ENCODE measurements at places on chromosomes 5 and 9.

DNA sequence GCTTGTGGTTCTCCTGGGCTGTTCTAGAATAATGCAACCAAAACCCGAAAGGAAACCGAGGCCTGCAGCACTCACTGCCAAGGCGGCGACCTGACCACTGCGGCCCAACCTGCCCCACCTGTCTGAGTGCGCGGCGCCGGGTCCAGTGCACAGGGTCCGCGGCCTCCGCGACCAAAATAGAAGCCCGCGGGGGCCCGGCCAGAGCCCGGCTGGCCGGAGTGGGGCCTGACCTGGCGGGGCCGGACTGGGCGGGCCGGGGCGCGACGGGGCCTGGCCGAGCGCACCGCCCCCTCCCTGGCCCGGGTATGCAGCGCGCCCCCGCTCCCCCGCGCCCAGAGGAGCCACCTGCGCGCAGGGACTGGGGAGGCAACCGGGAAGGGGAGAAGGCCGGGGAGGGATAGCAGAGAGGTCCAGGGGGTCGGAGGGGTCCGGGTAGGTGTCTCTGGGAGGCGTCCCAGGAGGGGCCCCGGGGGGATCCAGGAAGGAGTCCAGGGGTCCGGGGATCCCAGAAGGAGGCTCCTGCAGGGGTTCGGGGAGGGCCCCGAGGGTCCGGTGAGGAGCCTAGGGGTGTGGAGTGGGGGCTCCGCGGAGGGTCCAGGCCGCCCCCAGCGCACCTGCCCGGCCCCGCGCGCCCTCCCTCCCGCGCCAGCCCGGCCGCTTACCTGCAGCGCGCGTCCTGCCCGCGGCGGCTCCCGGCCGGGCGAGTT is 503 bp downstream of the SEMA4D start:
- no peak for DNase-seq

DNA sequence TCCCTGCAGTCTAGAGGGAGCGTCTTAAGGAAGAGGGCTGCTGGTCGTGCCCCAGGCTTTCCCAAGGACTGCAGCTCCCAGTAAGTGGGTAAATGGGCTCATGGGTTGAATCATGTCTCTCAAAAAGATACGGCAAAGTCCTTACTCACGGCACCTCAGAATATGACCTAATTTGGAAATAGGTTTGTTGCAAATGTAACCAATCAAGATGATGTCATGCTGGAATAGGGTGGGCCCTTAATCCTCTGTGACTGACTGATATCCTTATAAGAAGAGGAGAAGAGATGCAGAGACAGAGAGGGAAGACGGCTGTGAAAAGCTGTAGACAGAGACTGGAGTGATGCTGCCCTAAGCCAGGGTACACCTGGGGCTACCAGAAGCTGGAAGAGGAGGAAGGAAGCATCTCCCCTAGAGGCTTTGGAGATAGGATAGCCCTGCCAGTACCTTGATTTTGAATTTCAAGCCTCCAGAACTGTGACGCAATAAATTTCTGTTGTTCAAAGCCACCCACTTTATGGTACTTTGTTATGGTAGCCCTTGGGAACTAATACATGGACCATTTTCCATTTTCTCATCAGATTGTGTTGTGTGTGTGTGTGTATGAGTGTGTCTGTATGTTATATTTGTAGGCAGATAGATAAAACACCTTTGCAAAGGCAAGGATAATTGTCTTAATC is 15.0 kb downstream of the GALNT10 start:
- no peak for DNase-seq

DNA sequence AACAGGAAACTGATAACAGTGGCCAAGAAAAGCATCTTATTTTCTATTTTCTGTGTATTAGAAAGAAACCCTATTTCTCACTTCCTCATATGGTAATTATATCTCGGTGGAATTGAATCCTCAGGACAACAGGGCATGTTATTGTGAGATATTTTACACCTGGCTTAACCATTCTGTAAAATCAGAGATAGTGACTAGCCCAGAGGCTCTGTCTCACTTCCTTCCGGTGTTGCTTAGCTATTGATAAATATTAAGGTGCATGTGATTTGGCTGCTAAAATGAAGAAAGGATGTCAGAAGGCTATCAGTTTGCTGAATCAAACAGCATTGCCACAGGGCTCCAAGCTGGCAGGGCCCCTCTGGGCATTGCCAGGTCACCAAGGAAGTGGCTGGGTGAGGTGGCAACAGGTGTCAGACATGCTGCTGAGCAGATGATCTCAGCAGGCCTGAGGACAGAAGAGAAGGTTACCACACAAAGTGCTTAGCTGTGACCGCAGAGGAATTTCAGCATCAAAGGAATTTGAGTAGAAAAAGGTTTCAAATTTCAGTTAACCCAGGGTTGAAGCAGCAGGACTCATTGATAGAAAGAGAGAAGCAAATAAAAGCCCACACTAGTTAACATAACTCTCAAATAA is 330.7 kb downstream of the PDE4D start:
- DNase-seq: no peak

DNA sequence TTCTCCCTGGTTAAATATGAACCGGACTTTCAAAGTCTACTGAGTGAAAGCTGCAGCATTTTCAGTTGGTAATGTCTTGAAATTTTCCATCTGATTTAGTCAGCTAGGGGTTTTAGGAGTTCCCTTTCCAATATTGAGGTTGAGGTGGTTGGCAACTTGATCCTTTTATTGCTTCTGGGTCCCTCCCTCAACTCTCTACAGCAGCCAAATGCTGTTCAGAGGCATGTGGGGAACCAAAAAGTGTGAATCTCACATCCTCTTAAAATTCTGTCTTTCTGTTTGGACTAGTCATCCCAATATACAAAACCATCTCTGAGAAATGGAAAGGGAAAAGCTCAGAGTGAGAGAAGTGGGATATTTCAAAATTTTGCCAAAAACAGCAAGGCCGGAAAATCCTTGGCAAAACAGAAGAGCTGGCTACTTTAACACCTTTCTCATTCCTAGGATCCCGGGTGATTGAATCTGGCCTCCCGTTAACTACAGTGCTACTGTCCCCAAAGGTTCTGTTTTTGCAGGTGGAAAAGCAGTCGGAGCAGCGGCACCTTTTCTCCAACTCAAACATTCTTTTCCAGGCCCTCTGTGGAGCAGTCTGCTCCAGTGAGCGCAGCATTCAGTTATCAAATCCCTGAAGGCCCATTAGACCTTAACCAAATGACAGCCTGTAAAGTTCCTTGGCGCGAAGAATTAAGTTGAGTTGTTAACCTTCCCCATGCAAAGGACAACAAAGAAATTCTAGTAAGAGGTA is 345.9 kb upstream of the NUDT12 start:
- no peak for DNase-seq

- no peak for DNase-seq
These were observed 21.7 kb downstream of the LPAR1 start for GRCh38 chr9:111016426-111017045.

DNA sequence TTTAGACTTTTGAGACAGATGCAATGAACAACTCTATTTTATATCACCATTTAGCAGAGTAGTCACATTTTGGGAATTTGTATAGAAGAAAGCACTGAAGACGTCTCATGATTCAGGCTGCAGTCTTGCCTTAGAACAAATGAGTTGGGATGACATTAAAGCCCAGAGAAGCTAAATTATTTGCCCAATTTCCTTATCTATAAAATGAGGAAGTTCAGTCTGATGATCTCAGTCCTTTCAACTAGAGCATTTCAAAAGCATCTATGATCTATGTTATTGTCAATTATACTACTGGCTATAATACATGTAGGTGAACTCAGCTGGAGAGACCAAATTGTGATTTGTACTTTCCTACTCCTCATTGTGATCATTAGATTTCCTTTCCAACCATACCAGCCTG is 154.1 kb downstream of the OSTF1 start:
- DNase-seq: no peak

- DNase-seq: no peak
These were observed at the start of gene PTPRD for GRCh38 chr9:10612641-10613398. Gene PTPRD, minus strand, starts transcription at chr9:10613002.

- DNase-seq: no peak
These were observed 79.7 kb downstream of the MED27 start for GRCh38 chr9:131999692-132000551.

DNA sequence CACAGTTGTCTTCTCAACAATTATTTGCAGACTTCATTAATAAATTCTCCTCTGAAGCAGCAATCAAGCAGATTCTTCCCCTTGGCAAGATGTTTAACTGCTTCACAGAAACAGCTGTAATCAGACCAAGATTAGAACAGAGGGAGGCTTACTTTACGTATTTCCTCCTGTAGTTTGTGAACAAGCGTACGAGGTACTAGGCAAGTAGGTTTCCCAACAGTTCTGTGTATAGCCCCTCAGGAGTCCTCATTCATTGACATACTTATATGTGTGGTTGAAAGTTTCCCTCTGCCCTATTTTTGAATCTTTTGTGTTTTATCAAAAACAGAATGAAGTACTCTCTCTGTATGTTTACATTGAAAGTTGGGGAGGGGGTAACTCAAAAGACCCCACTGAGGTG is 128.0 kb downstream of the SPATA31D1 start:
- DNase-seq: no peak

DNA sequence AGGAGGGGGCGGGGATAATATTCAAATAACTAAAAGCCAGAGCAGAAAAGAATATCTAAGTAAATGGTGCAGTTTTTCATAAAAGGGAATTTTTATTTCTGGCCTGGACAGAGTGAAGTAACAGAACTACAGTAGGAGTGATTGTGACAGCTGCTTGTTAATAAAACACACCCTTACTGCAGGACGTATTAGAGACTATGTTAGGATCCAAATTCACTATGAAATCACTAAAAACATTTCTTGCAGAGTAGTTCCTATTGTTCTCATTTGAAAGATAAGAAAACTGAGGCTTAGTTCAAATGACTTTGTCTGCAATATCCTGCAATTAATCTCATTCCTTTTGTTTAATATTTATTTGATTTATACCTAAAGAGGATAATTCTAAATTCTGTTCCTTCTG is 39.5 kb downstream of the FAM174A start:
- no peak for DNase-seq

GRCh38 chr9:110777196-110777875 is 108.7 kb downstream of the MUSK start:
- no peak for DNase-seq

- no peak for DNase-seq
These were observed 3.6 kb upstream of the JAKMIP2 start for GRCh38 chr5:147786142-147786541.

GRCh38 chr5:146173597-146173996 is 8.9 kb downstream of the LARS1 start:
- no peak for DNase-seq

DNA sequence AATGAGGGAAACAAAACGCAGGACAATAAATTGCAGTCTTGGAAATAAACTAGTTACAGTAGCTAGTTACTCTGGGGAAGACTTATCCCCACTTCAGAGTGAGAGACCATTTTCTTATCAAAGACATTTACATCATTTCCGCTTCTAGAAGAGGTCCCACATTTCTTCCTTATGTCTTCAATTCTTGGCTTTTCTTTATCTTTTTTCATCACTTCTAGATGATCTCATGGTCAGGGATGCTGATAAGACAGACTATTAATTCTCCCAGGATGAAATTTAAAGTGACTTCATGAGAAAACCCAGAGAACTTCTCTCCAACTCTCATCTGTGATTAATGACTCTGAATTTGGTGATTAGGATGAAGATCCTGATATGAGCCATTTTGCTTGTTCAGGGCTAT is 229.1 kb downstream of the MTRR start:
- DNase-seq: no peak

DNA sequence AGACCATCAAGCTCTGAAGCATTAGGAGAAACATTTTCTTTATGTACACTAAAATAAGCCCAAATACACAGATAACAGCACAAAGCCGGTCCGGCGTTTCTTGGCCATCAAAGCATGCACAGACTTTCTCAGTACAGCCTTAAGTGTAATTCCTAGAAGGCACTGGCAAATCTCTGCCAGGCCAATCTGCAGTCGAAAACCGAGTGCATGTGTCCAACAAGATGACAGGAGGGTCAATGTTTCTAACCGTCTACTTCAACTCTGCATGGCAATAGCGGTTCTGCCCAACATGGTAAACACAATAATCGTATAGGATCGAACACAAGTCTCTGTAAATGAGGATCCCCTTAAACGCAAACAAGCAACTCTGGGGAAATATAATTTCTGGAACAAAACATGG is 1.1 kb downstream of the ARL15 start:
- DNase-seq: no peak

DNA sequence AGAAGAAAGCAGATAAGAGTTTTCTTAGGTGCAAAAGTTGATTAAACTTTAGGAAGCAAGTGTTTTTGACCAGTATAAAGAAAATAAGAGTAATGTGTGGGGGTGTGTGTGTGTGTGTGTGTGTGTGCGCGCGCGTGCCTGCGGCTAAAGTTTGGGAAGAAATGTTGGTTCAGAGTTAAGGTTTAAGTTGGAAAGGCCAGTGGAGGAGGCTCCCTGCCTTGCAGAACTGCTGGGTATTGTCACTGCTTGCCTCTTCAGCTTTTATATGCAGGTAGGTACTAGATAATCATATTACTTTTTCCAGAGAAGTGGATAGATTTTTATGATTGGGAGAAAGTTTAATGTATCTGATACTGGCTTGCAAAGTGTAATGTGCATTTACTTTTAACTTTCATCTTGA is 2.0 kb downstream of the PIK3R1 start:
- no peak for DNase-seq

GRCh38 chr9:82412586-82413305 is 424.2 kb downstream of the SPATA31D1 start:
- DNase-seq: no peak

GRCh38 chr5:137265457-137265856 is 233.7 kb downstream of the SPOCK1 start:
- no peak for DNase-seq

DNA sequence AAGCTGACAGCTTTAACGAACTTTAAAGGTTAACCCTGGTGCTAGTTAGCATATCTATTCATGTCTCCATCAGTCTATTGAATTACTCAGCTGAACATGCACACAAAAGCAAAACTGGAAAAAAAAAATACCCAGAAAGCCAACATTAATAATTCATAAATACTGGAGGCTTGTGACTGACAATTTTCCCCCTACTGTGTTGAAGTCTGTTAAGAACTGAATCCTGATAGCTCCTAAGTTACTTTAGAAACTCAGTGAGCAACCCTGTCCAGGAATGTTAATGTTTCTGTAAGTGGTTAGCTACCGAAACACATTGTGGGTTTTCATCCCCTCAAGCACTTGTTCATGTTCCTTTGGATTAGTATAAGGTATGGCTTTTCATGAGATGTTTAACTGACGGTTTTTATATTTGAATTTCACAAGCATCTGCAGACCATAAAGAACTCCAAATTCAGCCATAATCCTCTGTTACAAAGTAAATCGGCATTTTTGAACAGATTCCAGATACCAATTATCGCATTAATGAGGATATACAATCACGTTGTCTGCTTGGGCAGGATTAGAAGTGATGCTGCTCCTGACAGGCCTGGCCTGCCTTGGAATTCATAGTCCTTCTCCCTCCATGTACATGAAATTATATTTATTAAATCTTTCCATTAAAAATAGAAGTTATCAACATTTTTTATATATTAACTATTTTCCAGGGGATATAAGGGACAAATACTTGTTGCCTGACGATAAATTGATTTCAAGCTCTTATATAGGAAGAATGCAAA is 331.2 kb downstream of the TLE4 start:
- DNase-seq: no peak

- no peak for DNase-seq
These were observed 40.3 kb upstream of the GNE start for GRCh38 chr9:36298566-36298965.

Measured in activated T-helper 2 cell treated with anti-CD3 and anti-CD28 coated beads, Interferon-gamma antibody, Interleukin-2, Interleukin-4, amounts not matched to agents 10 μg/mL and 5 μg/mL and 100 μg/mL, durations not matched to agents 14 hours and 24 hours and 36 hours (primary cell).